ENCODE measurements at places on chromosomes 3 and 15.

DNA sequence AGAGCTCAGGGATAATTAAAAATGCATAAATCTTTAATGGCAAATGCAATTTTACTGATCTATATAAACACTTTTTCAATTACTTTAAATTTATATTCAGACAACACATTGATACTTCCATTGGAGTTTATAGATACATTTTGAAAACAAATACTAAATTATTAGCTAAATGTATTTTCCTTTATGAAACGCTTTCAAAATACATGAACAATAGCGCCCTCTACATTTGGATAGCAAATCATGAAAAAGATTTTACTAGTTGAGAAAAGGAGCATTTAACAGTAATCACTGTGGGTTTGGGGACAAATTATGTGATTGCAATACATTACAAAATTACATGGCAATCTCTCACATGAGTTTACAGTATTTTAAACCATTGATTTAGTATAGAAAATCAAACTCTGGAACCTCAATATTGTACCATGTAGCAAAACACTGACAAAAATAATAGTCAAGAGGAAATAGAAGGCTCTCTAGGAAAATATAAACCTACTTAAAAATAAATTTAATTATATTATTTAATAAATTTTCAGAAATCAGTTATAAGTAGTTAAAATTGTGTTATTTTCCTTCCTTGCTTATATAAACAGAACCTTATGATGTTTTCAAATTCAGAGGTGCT lies 207.9 kb downstream of the ZIC1 start:
- no peak for DNase-seq

DNA sequence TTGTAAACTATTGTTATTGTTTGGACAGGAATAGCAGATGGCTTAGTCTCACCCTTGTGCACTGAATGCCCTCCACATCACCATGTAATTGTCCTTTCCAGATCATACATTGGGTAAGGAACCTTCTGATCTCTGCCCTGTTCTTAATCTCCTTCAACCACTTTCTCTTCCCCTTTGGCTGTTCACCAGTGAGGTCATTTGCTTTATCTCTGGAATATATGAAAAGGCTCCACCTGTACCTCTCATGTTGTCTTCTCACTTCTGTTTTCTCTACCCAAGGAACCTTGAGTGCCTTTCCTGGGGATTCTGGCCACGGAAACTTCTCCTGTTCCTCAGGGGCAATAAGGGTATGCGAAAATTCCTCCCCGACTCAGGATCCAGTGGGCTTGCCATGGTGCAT lies 28.5 kb downstream of the MCTP2 start:
- no peak for DNase-seq

DNA sequence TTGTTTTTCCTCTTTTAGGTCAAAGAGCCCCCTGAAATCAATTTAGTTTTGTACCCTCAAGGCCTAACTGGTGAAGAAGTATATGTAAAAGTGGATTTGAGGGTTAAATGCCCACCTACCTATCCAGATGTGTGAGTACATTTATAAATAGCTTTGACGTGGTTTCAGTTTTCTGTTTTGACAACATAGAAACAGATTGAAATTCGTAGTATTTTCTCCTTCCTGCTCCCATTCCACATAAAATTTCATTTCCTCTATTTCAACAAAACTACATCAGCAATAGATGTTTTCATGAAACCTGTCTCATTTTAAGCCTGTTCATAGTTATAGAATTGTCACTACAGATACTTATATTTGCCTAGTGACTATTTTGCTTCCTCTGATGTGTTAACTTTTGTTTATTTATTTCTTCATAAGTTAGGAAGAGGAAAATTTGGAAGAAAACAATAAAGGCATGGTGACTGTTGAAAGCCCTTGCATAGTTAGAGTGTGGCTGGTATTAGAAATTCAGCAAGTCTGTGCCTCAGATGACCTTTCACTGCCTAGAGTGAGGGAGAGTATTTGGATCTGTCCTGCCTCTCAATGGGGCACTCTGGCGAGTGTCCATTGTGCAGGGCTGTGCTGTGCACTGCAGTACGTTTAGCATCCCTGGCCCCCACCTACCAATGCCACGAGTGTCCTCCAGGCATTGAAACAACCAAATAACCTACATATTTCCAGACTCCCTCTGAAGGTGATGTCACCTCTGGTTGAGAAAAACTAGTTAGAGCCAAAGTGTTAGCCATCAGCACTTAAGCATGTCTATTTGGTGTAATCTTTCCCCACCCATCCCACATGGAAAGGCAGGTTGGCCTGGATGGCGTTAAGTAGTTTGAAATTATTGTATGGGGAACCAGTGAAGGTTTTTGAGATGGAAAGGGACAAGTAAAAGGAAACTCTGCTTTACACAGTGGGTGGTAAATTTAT lies 5.9 kb downstream of the EIF2AK4 start:
- DNase-seq: no peak

DNA sequence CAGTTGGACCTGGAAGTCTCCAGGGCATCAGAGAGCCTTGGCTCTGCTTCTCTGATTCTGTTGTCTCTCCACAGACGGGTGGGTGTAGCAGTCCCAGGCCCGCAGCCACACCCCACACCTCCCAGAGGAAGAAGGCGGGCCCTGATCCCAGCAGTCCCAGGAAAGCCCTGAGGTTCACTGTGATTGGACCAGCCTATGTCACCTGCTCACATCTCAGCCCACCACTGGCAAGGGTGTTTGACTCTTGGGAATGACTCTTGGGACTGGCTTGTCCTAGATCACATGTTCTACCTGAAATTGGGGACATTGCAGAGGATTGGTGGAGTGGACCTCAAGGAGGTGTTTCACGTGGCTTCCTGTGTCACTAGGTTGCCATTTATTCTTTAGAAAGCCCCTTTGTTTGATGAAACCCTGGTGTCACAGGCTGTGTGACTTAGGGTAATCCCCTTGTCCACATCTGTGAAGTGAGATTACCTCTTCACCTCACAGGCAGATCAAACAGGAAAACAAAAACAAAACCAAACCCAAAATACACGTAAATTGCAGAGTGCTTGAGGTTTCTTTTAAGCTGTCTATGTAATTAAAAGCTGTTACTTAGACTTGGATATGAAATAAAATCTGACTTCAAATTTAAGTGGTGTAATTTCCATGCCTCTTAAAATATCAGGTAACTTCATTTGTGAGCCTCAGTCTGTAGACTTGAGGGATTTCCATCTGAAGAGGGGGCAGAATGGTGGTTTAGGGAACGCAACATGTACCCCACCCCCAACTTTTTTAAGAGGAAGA lies 26.7 kb downstream of the FLNB start:
- DNase-seq: no peak

DNA sequence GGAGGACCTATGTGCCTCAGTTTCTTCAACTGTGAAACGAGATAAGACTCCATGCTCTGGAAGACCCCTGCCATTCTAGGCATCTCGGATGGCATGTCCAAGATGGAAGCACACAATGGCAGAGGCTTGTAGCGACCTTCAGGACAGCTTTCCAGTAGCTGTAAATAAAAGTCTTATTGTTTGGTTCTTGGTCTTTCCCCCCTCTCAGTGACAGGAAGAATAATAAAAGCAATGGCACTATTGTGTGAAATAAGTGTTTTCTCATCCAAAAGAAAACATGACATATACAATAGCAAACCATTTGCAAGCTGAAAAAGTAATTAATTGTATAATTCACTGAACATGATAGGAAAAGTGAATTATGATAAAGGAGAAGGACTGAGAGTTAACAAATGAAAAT lies 32.5 kb upstream of the CD47 start:
- no peak for DNase-seq
